ENCODE measurements at places on chromosomes 7 and 10.

DNA sequence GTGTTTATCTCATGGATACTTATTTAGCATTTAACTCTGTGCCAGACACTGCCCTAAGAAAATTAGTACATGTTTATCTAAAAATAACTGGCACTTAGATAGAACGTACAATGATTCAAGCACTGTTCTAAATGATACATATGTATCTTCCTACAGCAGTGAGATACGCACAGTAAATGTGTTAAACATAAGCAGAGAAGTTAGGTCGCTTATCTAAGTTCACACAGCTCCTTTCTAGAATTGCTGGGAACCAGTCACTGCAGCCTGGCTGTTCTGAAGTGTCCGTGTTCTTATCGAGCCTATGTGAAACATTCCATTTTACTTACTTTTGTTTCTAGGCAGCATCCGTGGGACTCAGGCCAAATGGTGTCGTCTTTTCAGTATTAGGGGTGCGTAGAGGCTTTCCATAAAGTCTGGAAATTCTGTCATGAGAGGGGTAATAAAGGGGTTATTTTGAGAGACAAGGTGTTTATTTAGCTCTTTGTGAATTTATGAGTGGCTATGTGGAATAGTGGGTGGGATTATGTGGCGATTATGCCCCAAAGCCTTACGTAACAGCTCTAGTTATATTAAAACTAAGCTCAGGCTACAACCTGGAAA, 186.9 kb downstream of the SND1 start:
- DNase-seq, result no peak

DNA sequence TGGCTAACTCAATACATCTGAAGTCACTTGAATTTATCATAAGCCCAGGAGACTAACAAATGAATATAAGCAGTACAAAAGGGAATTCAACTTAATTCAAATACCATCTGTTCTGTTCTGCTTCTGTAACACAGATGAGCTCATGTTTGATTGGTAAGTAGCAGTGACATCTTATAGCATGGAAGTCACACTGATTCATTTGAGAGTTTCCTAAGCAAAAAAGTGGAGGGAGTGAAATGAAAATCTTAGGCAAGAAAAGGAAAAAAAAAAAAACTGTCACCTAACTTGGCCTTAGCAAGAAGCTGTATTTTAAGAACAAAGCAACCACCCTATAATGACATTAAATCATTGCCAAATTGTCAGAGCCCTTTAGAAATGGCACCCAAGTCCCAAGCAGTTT, 49.5 kb downstream of the SMURF1 start:
- DNase-seq, result no peak

GRCh38 chr10:20334559-20334958, 518.3 kb downstream of the PLXDC2 start:
- DNase-seq, result no peak

DNA sequence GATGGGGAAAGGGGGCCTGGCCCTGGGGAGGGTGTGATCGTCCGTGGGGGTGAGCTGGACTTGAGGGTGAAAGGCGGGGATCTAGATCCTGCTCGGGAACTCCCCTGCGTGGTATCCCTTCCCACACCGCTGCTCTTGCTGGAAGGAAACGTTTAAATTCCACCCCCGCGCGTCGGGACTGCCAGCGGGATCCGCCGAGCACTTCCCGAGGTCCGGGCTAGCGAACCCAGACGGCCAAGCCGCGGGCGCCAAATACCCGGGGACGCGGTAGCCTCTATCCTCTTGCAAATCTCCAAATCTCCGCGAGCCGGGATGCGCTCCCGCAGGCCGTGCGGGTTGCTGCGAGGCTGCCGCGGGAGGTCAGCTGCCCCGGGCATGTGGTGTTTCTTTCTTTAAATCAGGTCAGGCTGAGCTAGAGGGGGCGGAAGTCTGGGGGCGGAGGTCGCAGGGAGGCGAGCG, 904 bp downstream of the NPTX2 start:
- no peak for DNase-seq

- DNase-seq, result no peak
Measured at GRCh38 chr10:80196270-80196949, 8.9 kb downstream of the ANXA11 start.

GRCh38 chr7:133912916-133913697, 214.0 kb upstream of the LRGUK start:
- DNase-seq, result no peak

GRCh38 chr10:19833170-19833824, 17.1 kb downstream of the PLXDC2 start:
- DNase-seq, result no peak

GRCh38 chr7:135385209-135385608, 124.7 kb downstream of the CNOT4 start:
- DNase-seq, result no peak

DNA sequence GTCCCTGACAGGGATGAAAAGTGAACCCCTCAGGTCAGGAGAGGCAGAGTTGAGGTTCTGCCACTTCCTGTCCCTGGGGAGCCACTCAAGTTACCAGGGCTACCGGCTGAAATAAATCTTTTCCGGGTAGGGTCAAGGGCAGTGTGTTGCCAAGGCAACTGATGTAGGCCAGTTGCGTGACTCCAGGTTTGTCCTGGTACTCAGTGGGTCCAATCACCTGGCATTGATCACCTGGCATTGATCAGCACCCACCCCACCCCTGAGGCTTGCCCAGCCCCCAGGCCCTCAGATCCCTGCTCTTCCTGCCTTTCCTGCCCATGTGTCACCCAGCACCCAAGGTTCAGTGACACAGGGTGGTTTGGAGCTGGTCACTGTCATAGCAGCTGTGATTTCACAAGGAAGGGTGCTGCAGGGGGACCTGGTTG, 5.9 kb downstream of the SAP25 start:
- no peak for DNase-seq

- no peak for DNase-seq
Measured at GRCh38 chr10:99548041-99548530, 15.3 kb downstream of the NKX2-3 start.

DNA sequence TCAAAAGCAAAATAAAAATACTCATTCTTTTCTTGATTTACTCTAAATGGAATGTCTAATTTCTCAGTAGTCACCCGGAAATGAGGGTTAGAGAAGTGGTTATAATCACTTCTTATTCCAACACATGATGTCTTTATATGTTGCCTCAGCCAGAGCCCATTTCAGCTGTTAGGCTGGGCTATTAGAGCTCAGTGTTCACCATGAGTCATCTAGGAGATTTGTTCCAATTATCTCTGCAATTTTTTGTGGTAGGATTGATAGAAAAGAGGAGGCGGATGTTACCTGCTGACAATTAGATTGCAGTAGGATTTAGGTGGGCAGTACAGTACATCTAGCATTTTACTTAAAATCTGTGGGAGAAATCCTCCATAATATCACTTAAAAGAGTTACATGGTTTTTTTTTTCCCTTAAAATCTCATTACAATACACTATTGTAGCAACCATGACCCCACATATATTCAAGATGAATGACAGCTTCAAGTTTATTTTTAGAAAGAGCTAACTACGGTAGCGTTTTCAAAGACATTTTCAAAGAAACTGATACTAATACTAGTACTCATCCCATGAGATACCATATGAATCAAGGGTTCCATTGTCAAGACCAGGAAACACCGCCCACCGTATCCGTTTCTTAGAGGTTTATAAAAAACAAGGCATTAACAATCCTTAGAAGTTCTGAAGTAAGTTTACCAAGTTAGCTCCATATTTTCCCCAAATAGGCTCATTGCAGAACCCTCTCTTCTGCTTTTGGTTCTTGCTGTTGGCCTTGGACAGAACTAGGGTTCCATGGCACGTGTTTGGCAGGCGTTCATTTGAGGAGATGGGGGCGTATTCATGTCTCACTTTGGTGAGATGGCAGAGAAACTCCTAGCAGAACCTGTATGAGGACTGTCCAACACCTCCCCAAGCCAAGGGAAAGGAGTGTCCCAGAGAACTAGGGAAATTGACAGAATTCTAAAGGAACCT, 10.4 kb downstream of the CPA2 start:
- DNase-seq, result no peak

DNA sequence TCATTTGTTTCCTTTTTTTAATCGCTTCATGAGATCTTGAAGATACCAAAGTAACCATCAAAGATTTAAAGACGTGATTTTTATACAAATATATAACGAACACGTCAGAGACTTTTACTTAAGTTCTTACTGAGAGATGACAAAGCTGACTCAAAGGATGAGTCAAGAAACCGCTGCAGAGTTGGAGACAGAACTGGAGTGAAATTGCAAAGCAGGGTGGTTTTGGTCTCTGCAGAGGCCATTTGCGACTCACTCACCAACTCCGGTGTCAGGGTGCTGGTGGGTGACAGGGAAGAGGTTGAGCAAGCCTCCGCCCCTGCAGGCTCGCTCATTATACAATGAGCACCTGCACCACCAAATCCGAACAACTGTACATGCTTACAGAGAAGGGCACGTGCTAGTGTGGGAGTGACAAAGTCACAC, 75.2 kb downstream of the DNAJB6 start:
- no peak for DNase-seq

DNA sequence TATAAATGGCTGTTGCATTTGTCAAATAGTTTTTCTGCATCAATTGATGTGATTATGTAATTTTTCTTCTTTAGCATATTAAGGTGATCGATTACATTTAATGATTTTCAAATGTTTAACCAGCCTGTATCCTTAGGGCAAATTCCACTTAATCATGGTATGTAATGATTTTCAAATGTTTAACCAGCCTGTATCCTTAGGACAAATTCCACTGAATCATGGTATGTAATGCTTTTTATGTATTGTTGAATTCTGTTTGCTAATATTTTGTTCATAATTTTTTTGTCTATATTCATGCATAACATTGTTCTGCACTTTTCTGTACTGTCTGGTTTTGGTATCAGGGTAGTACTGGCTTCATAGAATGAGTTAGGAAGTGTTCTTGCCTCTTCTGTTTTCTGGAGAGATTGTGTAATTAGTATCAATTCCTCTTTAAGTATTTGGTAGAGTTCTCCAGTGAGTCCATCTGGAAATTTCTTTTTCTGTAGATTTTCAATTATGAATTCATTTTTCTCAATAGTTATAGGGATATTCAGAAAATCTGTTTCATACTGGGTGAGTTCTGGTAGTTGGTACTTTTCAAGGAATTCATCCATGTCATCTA, 393.2 kb upstream of the FOXK1 start:
- no peak for DNase-seq

- DNase-seq, result no peak
Measured at GRCh38 chr7:151888079-151889067, 11.5 kb upstream of the PRKAG2 start.

- DNase-seq, result no peak
Measured at GRCh38 chr7:101595246-101595645, 33.9 kb downstream of the MYL10 start.

DNA sequence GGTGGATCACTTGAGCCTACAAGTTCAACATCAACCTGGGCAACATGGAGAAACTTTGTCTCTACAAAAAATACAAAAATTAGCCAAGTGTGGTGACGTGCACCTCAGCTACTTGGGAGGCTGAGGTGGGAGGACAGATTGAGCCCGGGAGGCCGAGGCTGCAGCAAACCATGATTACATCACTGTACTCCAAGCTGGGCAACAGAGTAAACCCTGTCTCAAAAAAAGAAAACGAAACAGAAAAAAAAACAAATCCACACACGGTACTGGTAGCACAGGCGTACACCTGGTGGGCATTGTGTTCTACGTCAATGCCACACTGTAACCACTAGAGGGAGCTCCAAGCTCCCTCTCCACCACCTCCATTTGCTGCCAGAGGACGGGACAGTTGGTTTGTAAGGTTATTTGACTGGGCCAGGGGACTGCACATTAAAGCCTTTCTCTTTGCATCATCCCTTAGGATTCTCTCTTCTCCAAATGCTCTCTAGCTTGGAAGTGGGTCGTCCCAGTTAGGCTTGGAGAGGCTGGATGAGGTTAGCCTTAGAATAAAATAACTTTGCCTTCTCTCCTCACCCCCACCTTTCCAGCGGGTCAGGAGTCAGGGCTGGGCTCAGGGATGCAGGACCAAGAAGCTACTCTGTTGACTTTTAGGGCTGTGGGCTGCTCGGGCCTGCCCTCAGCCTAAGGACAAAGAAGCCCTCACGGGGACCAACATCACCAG, 130.8 kb downstream of the SORBS1 start:
- DNase-seq, result peak; percentile 25

GRCh38 chr7:103702454-103702853, 256.4 kb upstream of the SLC26A5 start:
- no peak for DNase-seq

GRCh38 chr10:30671026-30671616, 41.6 kb upstream of the LYZL2 start:
- DNase-seq, result peak; percentile 35

DNA sequence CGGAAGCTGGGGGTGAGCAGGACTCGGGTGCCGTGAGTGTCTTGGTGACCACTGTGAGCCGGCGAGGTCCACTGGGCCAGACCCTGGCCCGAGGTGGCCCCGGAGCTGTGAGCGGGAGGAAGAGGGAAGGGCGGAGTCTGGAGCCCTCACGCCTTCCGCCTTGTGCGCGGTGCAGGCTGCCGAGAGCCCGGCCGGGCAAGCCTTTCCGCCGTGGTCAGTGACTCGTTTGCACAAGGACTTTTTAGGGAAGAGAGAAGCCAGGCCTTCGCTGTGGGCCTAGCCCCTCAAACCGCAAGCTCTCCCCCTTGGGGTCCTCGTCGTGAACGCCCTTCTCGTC, 40.9 kb upstream of the ZNF32 start:
- DNase-seq, result no peak

- no peak for DNase-seq
Measured at GRCh38 chr10:119177708-119178371, 772 bp downstream of the PRDX3 start.
